ENCODE measurements at places on chromosomes 7 and 10.

DNA sequence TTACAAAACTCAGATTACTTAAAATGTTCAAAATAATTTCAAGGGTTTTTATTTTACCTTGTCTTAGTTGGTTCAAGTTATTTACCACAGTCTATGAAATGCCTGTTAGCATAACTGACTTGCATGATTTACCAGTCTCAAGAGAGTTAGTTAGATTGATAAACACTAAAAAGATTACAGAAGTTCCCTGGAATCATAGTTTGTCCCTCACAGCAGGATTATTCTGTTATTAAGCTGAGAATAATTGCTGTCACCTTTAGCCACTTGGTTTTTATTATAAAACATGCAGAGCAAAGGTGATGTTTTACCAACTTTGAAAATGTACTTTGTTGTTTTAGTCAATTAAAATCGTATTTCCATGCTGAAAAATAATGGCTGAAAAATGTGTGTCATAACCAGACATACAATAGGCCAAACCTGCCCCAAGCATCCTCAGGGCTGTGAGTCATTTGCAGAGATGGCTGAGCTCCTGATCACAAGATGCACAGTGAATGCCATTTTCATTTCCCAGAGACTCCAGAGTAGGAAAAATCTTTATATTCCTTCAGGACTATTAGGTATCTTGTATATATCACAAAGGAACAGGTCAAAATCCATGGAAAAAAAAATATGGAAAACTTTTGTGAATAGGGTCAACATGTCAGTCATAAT is 87.8 kb upstream of the DKK1 start:
- peak; percentile 12 for DNase-seq

DNA sequence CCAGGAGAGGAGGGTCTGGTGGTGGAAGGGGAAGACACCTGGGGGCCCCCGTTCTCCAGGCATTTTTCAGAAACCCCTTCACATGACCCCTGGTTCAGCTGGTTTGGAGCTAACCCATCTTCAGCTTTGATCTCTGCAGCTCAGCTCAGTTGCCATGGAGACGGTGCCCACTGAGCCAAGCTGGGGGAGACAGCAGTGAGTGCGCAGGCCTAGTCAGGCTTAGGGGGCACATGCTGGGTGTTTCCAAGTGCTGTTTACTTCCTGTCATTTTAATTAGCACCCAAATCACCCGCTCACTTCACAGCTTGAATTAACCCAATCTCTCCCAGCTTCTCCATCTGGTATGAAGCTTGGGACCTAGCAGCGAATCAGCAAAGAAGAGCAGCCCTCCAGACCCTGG is 9.0 kb downstream of the SPOCK2 start:
- no peak for DNase-seq

DNA sequence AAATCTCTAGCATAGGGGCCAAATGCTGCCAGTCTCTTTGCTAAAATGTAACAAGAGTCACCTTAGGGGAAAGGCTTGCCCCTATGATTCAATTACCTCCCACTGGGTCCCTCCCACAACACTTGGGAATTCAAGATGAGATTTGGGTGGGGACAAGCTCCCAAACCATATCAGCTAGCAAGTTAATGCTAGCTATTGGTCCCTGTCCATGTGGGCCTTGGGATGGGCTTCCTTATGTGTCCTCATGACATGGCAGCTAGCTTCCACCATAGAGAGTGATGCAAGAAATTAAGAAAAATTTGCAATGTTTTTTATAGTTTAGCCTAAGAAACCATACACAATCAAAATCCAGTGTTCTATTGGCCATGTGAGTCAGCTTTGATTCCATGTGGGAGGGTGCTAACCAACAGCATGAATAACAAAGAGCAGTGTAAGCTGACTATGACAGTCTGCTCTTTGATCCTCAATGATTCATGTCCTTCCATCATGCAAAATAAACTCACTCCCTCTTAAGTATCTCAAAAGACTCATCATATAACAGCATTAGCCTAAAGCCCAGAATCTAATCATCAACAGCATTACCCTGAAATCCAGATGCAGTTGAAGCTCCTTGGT is 21.7 kb upstream of the ZNF365 start:
- DNase-seq = no peak

- DNase-seq = no peak
Observed at GRCh38 chr10:7153750-7154149, 257.1 kb downstream of the SFMBT2 start.

GRCh38 chr7:79452032-79452494 is 1.4 kb downstream of the MAGI2 start:
- DNase-seq = peak; percentile 76

GRCh38 chr7:32155712-32156111 is 85.5 kb upstream of the PDE1C start:
- no peak for DNase-seq

DNA sequence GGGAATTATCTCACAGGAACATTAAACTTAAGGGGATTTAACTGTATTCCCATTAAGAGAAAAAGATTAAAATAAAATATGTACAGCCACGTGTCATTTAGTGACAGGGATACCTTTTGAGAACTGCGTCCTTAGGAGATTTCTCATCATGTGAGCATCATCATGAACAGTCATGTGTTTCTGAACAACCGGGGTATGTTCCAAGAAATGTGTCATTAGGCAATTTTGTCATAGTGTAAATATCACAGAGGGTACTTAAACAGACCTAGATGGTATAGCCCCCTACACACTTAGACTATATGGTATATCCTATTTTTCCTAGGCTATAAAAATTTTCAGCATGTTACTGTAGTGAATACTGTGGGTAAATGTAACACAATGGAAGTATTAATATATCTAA is 840.3 kb downstream of the CNTNAP2 start:
- DNase-seq = no peak

DNA sequence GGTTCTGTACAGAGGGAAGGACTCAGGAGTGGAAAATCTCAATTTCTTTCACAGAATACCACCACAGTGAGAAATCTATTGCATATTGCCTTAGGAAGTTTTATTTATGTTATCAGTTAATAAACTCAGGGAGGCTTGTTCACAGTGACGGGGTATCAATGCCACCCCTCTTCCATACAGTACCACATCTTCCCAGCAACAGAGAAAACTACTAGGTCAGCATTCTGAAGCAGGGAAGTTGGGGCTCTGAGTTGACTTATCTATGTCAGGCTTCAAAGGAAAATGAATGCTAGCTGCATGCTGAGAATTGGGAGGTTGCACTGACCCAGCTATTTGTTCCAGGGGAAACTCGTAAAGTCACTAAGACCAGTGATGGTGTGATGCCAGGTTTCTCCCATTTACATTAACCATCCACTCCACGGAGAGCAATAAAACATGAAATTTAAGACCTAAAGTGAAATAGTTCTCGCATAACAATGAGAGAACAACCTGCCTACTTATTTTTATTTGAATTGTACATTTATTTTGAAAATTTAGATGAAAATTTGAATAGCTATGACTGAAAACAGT is 266.7 kb downstream of the RNLS start:
- no peak for DNase-seq

- no peak for DNase-seq
Observed at GRCh38 chr10:13402021-13402420, 53.9 kb upstream of the SEPHS1 start.

Data from amniotic stem cell (primary cell).